ENCODE measurements at places on chromosomes 7 and 10.
A peak's percentile ranks its signal among the peaks of the same experiment; 100 is the strongest.

- no peak for DNase-seq
Observed at GRCh38 chr7:50656141-50656895, 91.1 kb upstream of the DDC start.

GRCh38 chr10:44389150-44389549 lies 4.3 kb upstream of the CXCL12 start:
- no peak for DNase-seq

- DNase-seq, result peak; percentile 13
Observed at GRCh38 chr10:30645340-30645827, 15.8 kb upstream of the LYZL2 start.

- DNase-seq, result no peak
Observed at GRCh38 chr10:79380125-79380945, 33.1 kb downstream of the PPIF start.

- DNase-seq, result no peak
Observed at GRCh38 chr7:37732888-37733287, 49.3 kb downstream of the GPR141 start.

- DNase-seq, result peak; percentile 37
Observed at GRCh38 chr10:15369256-15370211, 1.6 kb downstream of the FAM171A1 start.

DNA sequence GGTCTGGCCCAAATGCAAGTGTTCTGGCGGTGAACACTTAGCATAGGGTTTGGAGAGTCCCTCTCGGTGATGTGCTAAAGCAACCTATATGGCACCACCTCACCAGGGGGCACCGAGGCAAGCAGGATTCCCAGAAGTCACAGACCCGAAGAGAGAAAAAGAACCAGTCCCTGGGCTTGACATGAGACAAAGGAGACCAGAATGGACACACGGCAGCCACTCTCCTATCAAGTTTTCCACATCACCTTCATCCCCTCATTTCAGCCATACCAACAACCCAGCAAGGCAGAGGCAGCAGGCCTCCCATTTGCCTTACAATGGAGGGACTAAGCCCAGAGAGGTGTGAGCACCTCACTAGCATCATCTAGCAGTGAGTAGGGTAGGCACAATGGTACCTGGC lies 19.7 kb downstream of the GPRIN2 start:
- no peak for DNase-seq

DNA sequence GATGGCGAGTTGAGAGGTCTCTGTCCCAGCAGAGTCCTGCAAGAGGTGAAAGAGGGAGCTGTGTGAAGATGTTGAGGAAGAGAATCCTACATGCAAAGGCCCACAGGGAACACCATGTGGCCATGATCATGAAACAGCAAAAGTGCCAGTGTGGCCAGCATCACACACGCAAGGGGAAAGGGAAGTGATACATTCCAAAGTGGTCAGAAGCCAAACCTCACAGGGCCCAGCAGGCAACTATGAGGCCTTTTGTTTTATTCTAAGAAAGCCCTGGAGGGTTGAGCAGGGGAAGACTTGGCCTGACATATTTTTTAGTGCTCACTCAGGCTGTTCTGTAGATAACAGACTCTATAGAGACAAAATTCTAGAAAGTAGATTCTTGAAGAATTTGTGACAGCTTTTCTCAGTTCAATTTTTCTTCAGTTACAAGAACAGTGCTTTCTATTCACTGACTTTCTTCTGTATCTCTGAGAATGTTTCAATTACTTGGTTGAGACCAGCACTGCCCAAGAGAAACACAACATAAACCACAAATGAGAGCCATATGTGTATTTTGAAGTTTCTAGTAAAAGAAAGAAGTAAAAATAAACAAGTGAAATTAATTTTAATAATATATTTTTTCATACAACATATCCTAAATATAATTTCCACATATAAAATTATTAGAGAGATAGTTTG lies 82.3 kb downstream of the HTR7 start:
- DNase-seq, result no peak

GRCh38 chr10:100978121-100978900 lies 9.0 kb downstream of the MRPL43 start:
- DNase-seq, result no peak

- DNase-seq, result no peak
Observed at GRCh38 chr10:78420946-78421735, 387.5 kb downstream of the RPS24 start.

DNA sequence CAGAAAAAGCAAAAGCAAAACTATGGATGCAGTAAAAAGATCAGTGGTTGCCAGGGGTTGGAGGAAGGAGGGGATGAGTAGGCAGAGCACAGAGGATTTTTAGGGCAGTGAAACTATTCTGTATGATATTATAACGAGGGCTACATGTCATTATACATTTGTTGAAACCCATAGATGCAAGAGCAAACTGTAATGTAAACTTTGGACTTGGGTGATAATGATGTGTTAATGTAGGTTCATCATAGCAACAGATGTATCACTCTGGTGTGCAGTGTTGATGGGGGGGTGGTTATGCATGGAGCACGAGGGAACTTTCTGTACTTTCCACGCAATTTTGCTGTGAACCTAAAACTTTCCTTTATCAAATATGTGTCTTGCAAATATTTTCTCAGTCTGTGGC lies 23.2 kb downstream of the SLK start:
- DNase-seq, result no peak

- DNase-seq, result no peak
Observed at GRCh38 chr7:104371216-104371979, 43.0 kb downstream of the LHFPL3 start.

Data from urothelium cell line (cell line).